ENCODE measurements at places on chromosomes 11 and 22.

- DNase-seq: no peak
Observed at GRCh38 chr22:35808377-35808776, 90.7 kb downstream of the APOL5 start.

DNA sequence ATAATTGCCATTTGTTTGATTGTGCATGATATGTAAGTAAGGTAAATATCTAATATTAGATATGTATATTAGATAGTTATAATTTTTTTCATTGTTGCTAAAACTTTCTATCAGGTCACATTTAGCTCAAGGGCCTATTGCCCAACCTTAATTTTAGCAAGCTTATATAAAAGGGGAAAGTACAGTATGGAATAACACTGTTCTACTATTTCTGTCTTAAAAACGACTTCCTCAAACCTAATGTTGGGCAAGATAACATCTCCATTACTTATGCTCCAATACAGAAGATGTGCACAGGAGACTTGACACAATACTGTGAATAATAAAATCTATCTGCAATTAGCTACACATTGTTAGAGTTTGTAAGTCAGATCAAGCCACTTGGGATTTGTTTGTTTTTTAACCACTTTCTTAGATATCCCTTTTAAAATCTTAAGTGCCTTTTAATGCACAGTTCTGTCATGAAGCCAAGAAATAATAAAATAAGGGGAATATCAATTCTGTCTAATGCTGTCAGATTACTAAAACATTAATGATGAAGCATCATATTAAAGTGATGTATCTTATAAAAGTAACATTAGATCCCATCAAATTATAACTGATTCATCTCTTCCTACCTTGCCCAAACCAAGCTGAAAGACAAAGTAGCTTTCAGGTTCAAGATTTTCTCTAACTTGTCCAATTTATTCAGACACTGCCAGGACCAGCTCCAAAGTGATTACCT lies 98.1 kb downstream of the SIK3 start:
- DNase-seq: no peak

DNA sequence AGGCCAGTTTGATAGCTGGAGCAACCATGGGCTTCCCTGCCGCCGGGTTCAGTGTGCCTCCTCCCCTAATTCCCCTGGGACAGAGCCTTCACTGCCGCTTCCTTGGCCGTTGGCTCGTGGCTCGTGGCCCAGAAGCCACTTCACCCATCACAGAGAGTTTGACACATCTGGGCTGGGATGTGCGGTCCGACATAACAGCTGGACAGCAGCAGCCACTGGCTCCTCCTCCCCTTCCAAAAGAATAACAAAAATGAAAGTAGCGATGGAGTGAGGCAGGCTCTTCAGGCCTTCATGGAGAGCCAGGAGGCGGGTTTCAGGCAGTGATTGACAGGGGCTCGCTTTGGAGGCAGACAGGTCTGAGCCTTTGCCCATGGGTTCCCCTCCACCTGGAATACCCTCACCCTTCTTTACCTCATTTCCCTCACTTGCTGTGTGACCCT lies 8.2 kb downstream of the CREB3L1 start:
- no peak for DNase-seq

DNA sequence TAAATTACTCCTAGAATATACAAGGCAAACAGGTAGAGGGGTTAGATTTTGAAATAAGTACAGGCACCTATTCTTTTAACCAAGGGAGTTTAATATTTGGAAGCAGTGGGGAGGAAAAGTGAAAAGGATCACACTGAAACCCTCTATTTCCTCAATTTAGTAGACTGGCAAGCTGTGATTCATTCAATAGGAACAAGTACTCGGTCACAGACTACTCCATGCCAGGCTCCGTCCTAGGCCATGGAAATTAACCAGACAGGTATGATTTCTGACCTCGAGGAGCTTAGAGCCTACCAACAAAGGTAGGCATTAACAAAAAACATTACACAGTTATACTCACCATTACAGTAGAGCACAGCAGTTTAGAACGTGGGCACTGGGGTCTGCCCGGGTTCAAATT lies 40.9 kb downstream of the SIK3 start:
- no peak for DNase-seq

DNA sequence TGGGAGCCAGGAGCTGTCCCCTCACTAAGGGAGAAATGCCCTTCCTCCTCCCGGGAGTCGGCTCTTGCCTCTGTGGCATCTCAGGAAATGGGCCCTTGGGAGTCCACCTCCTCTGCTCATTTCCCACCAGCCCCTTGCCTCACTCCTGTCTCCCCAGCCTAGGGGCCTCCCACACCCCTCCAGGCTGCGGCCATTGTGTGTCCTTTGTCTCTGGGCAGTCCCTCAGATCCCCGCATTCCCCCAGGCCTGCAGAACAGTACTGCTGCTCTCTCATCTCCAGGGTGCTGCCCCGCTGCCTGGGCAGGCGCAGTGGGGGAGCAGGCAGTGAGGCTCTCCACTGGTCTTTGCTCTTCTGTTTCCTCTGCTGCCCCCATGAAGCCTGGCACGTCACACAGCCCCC lies 25.0 kb downstream of the ADA2 start:
- no peak for DNase-seq

- no peak for DNase-seq
Observed at GRCh38 chr11:78351979-78352841, 65.4 kb downstream of the GAB2 start.

DNA sequence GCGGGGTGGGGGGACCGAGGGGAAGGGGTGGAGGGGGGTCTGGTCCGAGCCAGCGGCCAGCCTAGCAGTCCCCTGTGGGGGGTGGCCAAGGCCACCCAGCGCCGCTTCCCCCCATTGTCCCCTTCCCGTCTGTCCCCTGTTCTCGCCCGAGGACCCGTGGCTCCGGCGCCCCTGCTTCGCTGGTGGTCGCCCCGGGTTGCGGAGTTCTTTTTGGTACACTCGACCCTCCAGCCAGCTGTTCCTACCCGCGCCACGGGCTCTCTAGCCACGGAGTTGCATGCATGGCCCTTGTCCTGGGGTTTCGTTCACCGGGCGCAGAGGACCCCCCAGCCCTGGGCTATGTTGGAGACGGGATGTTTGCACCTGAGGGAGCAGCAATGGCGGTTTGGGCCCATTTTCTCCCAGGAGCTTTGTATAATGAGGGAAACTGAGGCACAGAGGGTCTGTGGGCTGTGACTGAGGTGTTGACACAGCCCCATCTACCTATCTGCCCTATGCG lies 489 bp downstream of the RNF214 start:
- DNase-seq: no peak

- no peak for DNase-seq
Observed at GRCh38 chr11:110162216-110162615, 69.0 kb downstream of the ZC3H12C start.

- DNase-seq: no peak
Observed at GRCh38 chr22:23418159-23418788, 161.8 kb downstream of the IGLL1 start.

DNA sequence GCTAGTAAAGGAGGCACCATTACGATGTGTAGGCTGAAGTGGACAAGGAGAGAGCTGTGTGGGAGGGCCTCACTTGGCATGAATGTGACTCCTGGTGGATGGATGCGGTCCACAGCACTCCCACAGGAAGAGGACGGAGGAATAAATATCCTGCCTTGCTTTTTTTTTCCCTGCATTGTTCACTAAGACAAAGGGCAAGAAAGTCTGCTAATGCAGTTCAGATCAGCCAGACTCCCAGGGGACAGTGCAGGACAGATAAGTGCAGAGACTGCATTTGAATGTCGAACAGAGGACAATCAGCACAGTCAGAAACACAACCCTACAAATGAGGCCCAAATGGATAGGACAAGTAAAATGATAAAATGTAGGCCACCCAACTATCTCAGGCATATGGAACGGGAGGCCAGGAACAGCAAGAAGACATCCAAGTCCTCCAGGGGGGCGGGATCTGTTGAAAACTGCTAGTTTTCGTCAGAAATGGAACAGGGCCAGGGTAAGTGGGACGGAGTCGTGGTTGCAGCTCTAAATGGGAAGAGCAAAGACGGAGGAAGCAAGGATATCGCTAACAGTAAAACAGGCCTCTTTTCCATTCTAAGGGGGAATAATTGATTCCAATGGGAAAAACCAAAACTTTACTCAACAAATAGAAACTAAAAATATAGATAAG lies 25.2 kb upstream of the OR8B8 start:
- DNase-seq: no peak

- no peak for DNase-seq
Observed at GRCh38 chr11:64885367-64886286, 7.2 kb upstream of the EHD1 start.

GRCh38 chr22:17493419-17493981 lies 69.8 kb upstream of the SLC25A18 start:
- DNase-seq: no peak

GRCh38 chr11:72696866-72697700 lies 22.9 kb upstream of the PDE2A start:
- no peak for DNase-seq

DNA sequence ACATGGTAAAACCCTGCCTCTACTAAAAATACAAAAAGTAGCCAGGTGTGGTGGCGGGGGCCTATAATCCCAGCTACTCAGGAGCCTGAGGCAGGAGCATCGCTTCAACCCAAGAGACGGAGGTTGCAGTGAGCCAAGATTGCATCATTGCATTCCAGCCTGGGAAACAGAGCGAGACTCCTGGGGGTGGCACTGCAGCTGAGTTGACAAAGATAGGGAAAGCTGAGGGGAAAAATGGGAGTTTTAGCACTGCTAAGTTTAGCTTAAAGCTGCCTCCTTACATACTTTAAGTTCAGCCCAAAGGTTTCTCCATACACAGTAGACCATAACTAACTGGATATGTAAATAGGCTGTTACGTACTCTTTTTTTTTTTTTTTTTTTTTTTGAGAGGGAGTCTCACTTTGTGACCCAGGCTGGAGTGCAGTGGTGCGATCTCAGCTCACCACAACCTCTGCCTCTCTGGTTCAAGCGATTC lies 9.0 kb upstream of the USP28 start:
- no peak for DNase-seq

DNA sequence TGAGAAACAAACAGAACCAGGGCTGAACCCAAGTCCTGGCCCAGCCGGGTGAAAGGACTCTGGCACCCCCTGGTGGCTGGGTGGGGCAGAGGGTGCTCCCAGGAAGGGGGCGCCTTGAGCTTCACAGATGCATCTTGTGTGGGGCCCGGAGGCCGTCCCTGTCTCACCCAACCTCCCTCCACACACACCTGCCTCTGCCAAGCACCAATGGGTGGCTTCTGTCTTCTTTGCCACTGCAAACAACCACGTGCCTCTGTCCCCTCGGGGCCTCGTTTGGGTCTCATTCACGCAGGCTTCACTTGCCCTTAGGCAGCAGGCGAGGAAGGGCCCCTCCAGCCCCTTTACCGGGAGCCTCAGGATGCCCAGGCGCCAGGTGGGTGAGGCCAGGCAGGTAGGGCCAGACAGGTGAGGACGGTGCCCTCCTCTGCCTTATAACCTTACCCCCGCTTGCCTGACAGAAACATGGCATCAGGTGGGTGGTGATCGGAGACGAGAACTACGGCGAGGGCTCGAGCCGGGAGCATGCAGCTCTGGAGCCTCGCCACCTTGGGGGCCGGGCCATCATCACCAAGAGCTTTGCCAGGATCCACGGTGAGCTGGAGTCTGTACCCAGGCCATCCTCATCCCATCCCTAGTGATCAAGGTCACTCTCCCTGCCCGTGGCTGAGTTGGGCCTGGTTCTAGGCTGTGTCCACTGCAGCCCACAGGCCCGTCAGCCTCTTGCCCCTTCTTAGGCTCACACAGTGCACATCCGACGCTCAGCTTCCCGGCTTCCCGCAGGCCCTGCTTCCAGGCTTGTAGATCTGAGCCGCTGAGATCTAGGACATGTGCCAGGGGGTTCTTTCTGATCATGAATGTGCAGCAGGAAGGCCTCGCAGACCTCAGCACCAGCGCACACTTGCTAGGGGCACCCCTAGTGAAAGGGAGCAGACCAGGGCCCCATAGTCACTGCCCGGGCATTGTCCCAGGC lies 17.2 kb downstream of the POLR3H start:
- DNase-seq: peak; percentile 58

- DNase-seq: no peak
Observed at GRCh38 chr11:94279996-94280395, 24.4 kb upstream of the IZUMO1R start.

- DNase-seq: no peak
Observed at GRCh38 chr11:82546661-82547557, 186.8 kb downstream of the FAM181B start.

DNA sequence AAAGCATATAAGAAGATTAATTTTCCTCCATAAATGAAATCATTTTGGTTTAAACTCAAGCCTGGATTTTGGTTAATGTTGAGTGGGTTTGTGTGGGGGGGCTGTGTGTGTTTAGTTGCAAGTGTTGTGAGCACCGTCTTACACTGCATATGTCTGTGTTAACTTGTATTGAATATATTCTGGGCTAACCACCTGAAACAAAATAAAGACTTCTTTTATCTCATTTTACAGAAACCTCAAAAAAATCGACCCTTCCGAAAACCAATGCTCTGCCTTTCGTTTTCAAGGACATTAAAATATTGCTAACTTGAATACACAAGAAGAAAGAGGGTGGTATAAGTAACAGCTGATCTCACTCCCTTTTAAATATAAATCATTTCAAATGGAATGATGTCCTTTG lies 192.2 kb upstream of the BLID start:
- no peak for DNase-seq

DNA sequence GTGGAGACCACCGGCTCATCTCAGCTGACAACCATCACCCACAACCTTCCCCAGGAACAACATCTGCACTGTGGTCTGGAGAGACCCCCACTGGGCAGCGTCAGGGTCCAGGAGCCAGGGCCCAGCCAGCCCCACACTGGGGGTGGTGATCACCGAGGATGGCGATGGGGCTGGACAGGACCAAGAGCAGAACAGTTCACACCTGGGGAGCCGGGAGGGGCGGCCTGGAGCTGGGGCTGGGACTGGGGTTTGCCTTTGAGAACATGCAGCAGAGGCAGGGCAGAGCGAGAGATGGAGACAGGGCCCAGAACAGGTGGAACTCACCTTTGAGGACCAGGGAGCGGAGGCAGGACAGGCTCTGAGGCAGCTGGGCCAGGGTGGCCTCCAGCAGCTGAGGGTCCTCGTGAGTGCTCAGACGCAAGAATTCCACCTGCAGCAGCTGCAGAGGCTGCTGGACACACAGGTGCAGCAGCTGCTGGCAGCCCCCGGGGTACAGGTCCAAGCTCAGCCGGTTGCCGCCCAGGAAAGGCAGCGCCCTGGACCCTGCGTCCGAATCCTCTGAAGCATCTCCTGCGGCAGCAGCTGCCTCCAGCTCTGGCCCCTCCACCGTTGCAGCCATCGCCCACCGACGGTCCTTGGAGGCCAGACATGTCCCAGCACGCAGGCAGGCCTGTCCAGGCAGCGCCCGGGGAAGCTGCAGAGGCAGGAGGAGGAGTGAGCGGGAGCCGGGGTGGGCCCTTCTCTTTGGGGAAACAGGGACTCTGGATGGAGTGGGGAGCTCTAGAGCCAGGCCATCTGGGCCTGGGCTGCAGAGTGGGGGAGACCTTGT lies 1.0 kb downstream of the PIDD1 start:
- no peak for DNase-seq

DNA sequence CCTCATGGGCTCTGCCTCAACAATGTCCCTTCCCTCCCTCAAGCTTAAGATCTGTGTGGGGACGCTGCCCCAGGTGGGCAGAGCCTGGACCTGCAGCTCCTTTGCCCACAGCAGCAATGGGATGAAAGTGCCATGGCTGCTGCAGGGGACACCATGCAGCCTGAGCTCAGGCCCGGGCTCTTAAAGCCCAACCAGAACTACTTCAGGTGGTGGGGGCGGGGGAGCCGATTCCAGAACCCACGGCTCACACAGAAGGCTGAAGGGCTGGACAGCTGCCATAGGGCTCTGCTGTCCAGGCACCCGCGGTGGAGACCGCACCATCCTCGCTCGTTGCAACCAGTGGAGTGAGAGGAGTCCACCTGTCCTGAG lies 12.5 kb downstream of the CHID1 start:
- no peak for DNase-seq
